Glomerular endothelial cell (primary cell): ENCODE measurements at places on chromosomes 12 and 14. TPM values are rescaled to one million over a fixed set of nuclear protein-coding genes. Genes with fewer than 3 reads are reported as not detected.

Gene CCDC175
- total RNA-seq = not detected in 2 replicates

Gene CBLN3
- total RNA-seq = 4.7 TPM in 2 replicates

Gene C12orf50
- total RNA-seq = 0.12 TPM in 1 of 2 replicates, not detected in the other

Gene OTOGL
- total RNA-seq = 0.06 and 0.10 TPM in 2 replicates

Gene GARIN6
- total RNA-seq = not detected in 2 replicates

GRCh38 chr12:81518638-81519037, 240.5 kb downstream of the PPFIA2 start:
- no peak for DNase-seq

DNA sequence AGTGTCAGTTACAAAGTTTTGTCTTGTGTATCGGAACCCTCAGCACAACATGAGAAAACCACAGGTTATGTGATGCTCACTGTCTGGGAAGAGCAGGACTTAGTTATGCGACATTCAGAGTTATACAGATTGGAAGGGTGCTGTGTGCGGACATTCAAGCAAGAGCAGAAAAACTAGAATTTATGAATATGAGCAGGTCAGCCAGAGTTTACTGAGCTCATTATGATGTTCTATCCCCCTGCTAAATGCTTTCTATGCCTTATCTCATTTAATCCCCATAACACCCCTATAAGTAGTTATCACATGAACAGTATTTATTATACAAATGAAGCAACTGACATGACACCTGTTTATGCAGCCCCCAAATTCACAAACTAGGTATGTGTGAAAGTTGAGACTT, 1083.2 kb downstream of the FLRT2 start:
- DNase-seq = no peak

GRCh38 chr12:87806310-87806709, 222.9 kb downstream of the C12orf50 start:
- no peak for DNase-seq

- DNase-seq = peak; percentile 66
Measured at GRCh38 chr12:6465467-6466183, 4.9 kb downstream of the VAMP1 start.

GRCh38 chr14:38867561-38868150, 235.4 kb downstream of the SEC23A start:
- peak; percentile 83 for DNase-seq

GRCh38 chr12:86721713-86722397, 465.7 kb upstream of the MGAT4C start:
- DNase-seq = no peak

DNA sequence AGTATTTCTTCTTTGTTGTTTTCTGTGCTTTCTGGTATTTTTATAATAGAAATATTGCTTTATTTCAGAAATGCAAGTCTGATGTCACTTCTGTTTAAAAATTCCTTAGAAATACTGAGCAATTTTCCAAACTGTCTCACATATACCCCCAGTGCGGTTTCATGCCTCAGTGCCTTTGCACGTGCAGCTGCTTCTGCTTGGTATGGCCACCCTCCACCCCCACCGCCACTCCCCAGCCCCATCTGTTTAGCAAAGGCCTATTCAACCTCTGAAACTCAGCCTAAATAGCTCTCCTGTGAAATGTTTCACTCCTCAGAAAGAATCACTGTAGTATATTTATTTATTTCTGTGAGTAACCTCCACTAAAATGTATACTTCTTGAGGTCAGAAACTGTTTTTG, 52.3 kb downstream of the PPM1H start:
- no peak for DNase-seq

DNA sequence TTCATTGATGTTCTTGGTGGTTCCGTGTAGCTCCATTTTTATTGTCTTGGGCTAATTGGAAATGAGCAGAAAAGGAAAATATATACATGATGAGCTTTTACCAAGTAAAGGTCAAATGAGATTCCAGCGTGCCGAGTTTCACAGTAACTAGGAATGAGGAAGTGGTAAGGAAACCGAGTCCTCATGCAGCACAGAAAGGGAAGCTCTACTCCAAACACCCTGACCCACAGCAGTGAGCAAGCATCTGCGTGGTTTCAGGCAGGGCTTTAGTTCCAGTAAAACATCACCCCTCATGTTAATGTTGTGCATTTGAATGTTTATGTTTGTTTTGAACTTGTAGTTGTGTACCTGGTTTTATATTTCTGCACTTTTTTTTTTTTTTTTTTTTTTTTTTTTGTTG, 208.0 kb downstream of the SLC41A2 start:
- DNase-seq = no peak
